ENCODE measurements at places on chromosomes 12 and 14. TPM values are rescaled to one million over a fixed set of nuclear protein-coding genes. Genes with fewer than 3 reads are reported as not detected.

RNF212B gene
- not detected for total RNA-seq

ADCY4 gene
- total RNA-seq, result 40.7 TPM

SERPINA4 gene
- total RNA-seq, result not detected

RND1 gene
- 1.2 TPM for total RNA-seq

TRAF3 gene
- 20.6 TPM for total RNA-seq

RIN3 gene
- 16.9 TPM for total RNA-seq

IAPP gene
- total RNA-seq, result not detected

THAP2 gene
- total RNA-seq, result 3.5 TPM

GPR84 gene
- 4.4 TPM for total RNA-seq

ADAMTS20 gene
- 0.05 TPM for total RNA-seq

POTEG gene
- total RNA-seq, result not detected

SLCO1C1 gene
- total RNA-seq, result 0.88 TPM

KLHL33 gene
- 0.56 TPM for total RNA-seq

TAS2R46 gene
- not detected for total RNA-seq

EP400 gene
- total RNA-seq, result 13.5 TPM

SPX gene
- total RNA-seq, result 19.3 TPM

ACACB gene
- total RNA-seq, result 165 TPM

CFAP251 gene
- 0.94 TPM for total RNA-seq

MYL6 gene
- total RNA-seq, result 505 TPM

SOX5 gene
- total RNA-seq, result 2.2 TPM

Data from heart left ventricle (tissue), 16 donors.